ENCODE measurements at places on chromosomes 2 and 18.
A peak's percentile ranks its signal among the peaks of the same experiment; 100 is the strongest.

GRCh38 chr2:215526341-215526740, 90.5 kb upstream of the FN1 start:
- no peak for ATAC-seq

DNA sequence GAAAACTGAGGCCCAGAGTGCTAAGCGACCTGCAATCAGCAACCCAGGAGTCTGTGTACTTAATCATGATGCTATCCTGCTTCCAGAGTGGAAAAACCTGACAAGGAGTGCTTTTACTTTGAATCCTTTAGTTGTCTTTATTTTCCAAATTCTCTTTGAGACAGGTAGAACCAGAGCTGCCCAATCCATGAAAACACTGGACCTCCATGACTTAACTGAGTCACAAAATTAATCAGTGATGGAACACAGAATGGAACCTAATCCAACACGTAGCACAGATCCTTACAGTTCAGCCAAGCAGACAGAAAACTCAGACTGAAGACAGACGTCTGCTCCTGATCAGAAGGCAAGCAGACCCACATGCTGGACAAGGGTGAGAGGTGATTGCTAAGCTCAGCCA, 175.6 kb downstream of the BCL11A start:
- no peak for ATAC-seq

GRCh38 chr2:200301953-200302858, 4.3 kb upstream of the SPATS2L start:
- no peak for ATAC-seq

GRCh38 chr2:58313926-58314325, 72.8 kb upstream of the FANCL start:
- ATAC-seq = no peak

- ATAC-seq = no peak
These were observed 198.7 kb downstream of the PTGR3 start for GRCh38 chr18:75010278-75010677.

DNA sequence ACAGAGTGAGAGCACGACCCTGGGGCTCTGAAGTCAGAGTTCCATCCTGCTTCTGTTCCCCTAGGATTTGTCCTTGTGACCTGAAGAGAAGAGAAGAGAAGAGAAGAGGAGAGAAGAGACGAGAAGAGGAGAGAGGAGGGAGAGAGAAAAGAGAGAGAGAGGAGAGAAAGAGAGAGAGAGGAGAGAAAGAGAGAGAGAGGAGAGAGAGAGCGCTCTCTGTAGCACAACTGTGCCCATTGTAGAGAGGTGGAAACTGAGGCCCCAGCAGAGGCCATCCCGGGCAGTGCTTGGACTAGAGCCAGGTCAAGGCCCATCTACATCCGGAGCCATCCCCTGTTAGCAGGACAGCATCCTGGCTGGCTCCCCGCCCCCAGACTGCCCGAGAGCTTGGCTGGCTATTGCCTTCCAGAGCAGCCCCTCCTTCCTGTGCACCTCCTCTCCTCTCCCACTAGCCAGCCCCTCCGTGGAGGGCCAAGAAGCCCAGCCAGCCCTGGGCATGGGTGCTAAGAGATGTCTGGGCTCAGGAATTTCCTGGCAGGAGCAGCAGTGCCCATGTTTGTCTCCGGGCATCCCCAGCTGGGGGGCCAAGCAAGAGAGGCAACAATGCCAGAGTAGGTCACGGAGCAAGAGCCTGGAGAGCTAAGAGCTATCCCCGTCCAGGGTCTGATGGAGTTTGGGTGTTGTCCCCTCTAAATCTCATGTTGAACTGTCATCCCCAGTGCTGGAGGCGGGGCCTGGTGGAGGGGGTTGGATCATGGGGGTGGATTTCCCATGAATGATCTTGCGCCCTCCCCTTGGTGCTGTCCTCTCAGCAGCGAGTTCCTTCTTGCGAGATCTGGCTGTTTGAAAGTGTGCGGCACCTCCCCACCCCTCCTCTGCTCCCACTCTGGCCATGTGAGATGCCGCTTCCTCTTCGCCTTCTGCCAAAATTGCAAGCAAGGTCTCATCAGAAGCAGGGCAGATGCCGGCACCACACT, 18.2 kb upstream of the GPR55 start:
- ATAC-seq = peak; percentile 39

DNA sequence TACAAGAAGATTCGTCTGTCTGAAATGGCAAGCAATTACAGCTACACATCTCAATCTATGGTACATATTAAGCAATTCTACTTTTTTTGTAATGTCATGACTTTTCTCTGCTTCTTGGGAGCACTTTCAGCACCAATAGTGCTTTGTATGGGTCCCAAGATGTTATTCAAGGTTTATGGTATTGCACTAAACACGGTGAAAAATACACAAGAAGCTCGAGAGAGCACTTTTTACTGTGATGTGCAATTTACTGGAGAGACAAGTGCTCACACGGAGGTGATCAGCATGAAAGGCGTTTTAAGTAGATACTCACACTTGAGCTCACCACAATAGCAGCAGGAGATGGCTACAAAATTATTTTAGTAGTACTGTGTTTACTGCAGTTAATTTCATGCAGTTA, 783.6 kb downstream of the CBLN2 start:
- ATAC-seq = no peak

GRCh38 chr18:80119111-80119510, 10.0 kb downstream of the ADNP2 start:
- ATAC-seq = no peak

DNA sequence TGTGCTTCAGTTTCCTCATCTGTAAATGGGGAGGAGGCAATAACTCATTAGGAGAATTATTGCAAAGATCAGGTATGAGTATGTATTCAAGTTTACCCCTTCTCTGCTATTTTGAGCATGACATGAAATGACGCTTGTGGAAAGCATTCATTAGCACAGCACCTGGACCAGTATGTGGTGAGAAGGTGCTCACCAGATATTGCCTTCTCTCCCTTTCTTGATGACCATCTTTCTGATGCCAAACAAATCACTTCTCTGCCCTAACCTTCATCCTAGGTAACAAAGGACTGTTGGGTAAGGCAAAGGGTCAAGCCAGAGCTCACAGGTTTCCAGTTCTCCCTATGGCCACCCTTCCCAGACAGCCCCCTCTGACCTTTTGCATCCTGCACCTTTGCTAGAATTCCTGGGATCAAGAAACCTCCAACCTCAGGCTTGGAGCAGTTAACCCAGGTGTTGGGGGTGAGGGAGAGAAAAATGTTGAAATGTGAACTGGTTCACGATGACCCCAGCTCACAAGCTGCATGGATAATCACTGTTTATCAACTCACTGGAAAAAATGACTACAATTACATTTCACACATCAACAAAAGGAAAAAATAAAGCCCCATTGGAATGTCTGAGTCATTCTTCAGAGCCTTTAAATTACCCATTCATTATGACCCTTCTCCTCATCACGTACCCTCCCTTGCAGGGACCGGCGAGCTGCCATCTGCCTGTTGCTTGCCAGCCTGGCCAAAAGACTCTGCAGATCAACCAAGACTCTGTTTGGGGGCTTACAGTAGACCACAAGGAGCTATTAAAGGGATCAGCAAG, 41.6 kb downstream of the LBH start:
- ATAC-seq = peak; percentile 49

GRCh38 chr2:237262838-237263771, 150.9 kb downstream of the COL6A3 start:
- no peak for ATAC-seq

GRCh38 chr2:44130441-44130840, 38.2 kb upstream of the PPM1B start:
- no peak for ATAC-seq

- ATAC-seq = no peak
These were observed 267.2 kb downstream of the FBXO15 start for GRCh38 chr18:73880387-73880786.

DNA sequence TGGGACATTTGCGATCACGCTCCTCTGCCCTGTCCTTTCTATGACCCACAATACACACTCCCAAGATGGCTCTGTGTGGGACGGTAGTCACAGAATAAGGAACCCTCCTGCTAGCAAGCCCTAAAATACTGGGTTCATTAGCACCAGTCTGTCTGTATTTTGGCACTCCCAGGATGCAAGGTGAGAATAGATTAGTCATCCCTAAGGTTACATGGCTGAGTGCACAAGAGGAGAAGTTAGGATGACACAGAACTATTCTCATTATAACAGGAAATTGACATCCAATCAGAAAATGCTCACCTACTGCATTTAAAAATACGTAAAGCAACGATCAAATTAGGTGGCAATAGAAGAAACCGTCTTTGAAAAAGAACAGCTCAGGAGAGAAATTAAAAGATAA, 590.2 kb downstream of the EPHA4 start:
- no peak for ATAC-seq

GRCh38 chr2:168802859-168803725, 655 bp downstream of the NOSTRIN start:
- ATAC-seq = no peak

- ATAC-seq = no peak
These were observed 114.0 kb downstream of the DSEL start for GRCh38 chr18:67402543-67402942.

DNA sequence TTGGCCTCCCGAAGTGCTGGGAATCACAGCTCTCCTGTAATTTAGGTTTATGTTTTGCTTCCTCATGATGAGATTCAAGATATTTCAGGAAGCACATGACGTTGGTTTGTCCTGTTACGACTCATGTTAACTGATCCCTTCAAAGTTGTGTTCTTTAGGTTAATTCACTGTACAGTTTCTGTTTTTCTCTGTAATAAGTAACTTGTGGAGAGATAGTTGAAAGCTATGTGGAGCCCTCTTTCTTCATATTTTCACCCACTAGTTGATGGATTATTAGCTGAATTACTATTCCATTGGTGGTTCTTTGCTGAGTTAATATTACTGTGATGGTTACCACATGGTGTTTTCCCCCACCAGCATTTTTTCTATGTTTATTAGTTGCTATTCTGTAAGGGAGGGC, 18.3 kb upstream of the CHCHD5 start:
- no peak for ATAC-seq

- no peak for ATAC-seq
These were observed 94.6 kb downstream of the NYAP2 start for GRCh38 chr2:225494100-225494459.
